IPS DF 19.7 (cell line): ENCODE measurements at places on chromosomes 2 and 18.

DNA sequence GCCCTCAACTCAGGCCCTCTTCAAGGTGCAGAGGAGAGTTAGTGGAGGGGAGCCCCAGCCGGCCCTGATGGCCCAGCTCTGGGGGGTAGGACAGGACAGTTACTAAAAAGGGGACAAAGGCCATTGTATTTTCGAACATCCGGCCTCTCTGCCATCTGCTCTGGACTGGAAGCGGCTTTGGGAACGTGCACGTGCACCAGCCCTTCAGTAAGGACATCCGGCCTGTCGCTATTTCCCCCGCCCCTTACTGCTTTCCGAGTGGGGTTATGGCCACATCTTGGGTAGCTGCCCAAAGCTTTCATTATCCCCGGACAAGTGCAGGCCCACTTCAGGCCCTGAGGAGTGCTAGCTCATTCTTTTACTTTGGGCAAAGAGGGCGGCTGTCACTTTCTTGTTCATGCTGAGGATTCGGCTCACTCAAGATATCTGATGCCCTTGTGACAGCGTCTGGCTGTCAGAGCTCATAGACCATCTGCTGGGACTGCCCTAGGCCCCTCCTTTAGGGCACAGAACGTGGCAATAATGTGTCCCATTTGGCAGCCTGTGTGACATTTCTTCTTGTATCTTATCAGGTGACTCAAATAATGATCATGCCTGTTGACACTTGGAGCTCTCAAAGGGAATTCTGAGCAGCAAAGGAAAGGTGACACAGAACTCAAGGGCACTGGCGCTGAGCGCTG, 17.5 kb downstream of the SLC4A3 start:
- no peak for DNase-seq

DNA sequence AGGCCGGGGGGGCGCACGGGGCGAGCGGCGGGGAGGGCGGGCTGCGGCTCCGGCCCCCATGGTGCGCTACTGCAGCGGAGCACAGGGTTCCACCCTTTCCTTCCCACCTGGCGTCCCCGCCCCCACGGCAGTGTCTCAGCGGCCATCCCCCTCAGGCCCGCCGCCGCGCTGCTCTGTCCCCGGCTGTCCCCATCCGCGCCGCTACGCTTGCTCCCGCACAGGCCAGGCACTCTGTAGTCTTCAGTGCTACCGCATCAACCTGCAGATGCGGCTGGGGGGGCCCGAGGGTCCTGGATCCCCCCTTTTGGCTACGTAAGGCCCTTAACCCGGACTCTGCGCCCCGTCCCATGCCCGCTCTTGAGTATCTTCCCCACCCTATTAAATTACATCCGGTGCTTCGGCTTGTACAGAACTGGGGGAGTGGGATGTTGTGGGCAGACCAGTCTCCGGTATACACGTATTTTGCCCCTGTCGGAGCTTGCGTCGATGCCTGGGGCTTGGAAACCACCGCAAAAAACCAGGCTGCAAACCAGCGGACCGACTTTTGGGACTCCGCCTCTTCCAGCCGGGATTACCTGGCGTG, 598 bp upstream of the WBP1 start:
- no peak for DNase-seq

DNA sequence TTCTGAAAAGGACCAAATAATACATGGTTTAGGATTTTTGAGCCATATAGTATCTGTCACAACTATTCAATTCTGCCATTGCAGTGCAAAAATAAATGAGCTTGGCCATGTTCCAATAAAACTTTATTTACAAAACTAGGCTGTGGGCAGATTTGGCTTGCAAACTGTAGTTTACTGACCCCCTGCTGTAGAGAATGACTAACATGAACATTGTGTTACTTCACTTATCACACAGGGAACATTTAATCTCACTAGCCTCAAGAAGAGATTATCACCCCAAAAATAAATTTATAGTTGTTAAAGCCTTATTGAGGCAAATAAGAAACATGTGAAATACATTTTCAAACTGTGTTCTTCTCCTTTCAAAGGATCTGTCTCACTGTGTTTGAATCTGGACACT, 766.2 kb downstream of the MBD2 start:
- no peak for DNase-seq

- no peak for DNase-seq
Observed at GRCh38 chr2:221100467-221101089, 471.5 kb downstream of the EPHA4 start.

DNA sequence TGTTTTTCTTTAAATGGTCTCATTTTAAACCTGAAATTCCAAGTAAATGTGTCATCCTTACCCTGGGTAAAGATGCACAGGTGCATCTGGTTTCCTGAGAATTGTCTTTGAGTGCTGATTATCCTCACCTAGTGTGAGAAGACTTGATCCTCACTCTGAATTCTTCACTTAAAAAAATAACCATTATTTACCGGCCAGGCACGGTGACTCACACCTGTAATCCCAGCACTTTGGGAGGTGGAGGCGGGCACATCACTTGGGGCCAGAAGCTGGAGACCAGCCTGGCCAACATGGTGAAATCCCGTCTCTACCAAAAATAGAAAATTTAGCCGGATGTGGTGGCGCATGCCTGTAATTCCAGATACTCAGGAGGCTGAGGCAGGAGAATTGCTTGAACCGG, 9.9 kb upstream of the WNT6 start:
- DNase-seq: no peak

- no peak for DNase-seq
Observed at GRCh38 chr2:176171351-176172006, 14.4 kb downstream of the HOXD3 start.

- no peak for DNase-seq
Observed at GRCh38 chr2:20966061-20966595, 77.7 kb downstream of the APOB start.

DNA sequence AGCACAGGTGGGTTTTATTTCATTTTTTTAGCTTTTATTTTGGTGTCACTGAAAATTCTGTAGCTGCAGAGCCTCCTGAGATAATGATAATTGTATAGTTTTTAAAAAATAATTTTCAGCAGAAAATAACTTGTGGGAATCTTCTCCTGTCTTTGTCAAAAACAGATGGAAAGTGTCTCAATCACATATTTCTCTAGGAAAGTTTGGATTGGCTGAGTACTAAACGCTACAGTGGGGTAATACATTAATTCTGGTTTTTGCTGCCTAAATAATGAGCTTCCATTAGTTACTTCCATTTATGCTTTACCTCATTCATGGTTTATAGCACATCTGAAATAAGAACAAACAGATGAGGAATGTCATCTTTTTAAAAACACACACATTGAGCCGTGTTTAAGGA, 2.2 kb downstream of the TWIST2 start:
- no peak for DNase-seq

DNA sequence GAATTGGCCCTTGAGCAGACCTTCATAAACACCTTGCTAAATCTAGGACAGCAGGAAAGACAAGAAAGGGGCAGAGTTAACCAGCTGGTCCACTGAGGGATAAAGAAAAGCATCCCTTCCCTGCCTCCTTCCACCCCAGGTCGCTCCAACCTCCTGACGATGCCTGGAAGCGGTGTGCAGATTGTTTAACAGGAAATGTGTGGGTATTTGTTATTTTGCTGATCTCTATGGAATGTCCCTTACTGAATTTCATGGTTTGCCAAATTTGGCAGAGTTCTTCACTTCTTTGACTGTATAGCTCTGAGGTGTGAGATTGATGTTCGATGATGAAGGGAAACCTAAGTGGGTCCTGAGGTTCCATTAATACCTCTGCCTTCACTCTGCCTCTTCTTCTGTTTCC, 72.9 kb downstream of the MAP3K20 start:
- DNase-seq: no peak

GRCh38 chr2:60311524-60311923, 241.9 kb downstream of the BCL11A start:
- DNase-seq: no peak
